Midbrain (tissue), 1 donor: ENCODE measurements at places on chromosomes 1 and 21.

GRCh38 chr1:155479205-155479604, 83.4 kb downstream of the ASH1L start:
- no peak for DNase-seq

DNA sequence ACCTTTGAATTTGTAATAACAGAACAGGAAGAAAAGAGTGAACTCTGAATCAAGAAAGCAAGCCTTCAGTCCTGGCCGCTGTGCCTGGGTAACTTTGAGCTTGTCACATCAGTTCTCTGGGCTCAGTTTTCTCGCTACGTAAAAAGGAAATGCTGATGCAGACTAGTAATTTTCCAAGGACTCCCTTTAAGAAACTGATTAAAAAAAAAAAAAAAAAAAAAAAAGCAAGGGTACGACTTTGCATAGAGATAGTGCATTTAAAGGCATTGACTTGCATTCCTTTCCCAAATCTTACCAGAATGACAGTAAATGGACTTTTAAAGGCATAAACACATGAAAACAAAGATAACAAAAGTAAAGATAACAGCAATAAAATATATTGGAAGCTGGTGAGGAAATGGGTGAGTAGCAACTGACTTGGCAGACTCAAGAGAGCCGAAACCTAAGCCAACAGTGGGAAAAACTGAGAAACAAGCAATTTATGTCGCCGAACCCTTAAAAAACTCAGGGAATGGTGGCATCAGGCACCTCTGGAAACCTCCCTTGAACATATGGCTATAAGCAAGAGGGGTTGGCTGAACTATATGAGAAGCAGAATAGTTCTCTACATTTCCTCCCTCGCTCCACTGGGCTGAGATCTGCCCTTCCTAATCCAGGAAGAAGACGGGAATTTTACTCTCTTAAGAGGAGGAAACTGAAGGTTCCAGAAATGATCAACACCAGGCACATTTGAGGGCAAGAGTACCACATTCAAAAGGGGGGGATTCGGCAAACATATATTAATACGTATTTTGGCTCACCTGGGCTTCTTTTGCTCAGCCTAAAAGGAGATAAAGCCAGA, 189.2 kb downstream of the CDC7 start:
- DNase-seq, result no peak

GRCh38 chr1:226111883-226112261, 49.4 kb downstream of the H3-3A start:
- peak; percentile 30 for DNase-seq

GRCh38 chr1:200226268-200226968, 183.4 kb downstream of the ZNF281 start:
- DNase-seq, result no peak

- DNase-seq, result no peak
Observed at GRCh38 chr1:12473596-12474362, 144.2 kb downstream of the DHRS3 start.

GRCh38 chr1:97451046-97451826, 469.6 kb downstream of the DPYD start:
- DNase-seq, result no peak

DNA sequence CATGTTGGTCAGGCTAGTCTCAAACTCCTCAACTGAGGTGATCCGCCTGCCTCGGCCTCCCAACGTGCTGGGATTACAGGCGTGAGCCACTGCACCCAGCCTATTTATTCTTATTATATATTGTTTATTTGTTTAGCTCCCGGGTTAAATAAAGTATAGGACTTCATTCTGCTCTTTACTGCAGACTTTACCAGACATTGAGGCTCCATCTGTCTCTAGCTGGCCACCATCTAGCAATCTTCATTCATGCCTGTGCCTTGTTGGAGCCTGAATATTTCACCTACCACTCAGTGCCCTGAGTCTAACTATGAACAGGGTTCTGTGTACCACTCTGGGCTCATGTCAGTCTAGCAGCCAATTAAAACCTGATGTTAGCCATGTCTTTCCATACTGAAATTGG, 2.1 kb upstream of the DDAH1 start:
- no peak for DNase-seq

- DNase-seq, result no peak
Observed at GRCh38 chr1:6667139-6667538, 34.5 kb downstream of the DNAJC11 start.

- DNase-seq, result no peak
Observed at GRCh38 chr21:44089001-44089911, 17.9 kb upstream of the PWP2 start.

DNA sequence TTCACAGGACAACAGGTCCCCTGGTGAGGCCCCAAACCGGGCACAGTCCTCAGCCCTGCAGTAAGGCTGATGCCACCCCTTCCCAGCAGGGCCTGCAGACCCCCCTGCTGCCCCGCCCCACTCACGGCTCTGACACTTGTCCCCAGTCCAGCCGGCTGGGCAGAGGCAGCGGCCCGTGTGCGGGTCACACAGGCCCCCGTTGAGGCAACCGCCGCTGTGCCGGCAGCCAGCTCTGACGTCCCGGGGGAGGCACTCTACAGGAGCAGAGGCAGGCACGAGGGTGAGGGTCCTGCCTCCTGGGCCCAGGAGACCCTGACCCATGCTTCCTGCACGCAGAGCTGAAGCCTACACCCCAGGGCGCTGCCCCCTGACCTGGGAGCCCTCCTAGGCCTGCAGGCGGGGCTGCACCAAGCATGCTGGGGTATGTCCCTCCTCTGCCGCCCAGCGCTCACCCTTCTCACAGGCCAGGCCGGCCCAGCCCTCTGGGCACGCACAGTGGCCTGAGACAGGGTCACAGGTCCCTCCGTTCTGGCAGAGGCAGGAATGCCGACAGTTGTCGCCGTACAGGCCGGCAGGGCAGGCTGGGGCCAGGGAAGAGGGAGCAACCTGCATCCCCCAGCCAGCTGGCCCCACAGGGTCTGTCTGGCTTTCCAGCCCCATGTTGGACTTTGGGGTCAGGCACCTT, 43.9 kb downstream of the ARHGEF16 start:
- DNase-seq, result no peak

- no peak for DNase-seq
Observed at GRCh38 chr1:10431070-10431730, 967 bp downstream of the CENPS start.

- DNase-seq, result no peak
Observed at GRCh38 chr1:109794319-109795132, 30.8 kb upstream of the EPS8L3 start.

DNA sequence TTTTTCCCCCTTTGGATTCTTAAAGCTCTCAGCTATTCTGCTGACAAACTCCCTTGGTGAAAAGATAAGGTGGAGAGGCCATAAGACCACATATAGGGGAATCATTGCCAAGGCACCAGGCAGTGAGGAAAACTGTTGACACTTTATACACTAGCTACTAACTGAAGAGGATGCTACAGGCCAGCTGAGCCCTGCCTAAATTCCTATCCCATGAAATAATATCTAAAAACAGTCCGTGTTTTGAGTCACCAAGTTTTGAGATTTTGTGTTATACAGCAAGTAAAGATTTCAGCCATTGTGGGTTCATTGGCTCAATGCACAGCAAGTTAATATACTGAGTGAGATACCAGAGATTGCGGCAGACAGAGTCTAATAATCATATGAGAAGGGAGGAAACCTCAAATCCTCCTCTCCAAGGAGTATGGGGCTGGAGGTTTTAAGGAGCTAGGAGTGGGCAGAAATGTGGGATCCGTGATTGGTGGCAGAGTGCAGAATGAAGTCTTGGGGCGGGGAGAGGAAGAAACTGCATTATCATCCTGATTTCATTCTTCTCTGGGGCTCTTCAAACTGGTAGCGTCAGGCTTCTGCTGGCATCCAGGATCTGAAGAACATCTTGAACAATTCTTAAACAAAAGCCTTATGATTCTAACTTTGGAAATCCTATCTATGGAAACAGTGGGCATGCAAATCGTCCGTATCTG, 9.2 kb downstream of the CLDN8 start:
- DNase-seq, result no peak

DNA sequence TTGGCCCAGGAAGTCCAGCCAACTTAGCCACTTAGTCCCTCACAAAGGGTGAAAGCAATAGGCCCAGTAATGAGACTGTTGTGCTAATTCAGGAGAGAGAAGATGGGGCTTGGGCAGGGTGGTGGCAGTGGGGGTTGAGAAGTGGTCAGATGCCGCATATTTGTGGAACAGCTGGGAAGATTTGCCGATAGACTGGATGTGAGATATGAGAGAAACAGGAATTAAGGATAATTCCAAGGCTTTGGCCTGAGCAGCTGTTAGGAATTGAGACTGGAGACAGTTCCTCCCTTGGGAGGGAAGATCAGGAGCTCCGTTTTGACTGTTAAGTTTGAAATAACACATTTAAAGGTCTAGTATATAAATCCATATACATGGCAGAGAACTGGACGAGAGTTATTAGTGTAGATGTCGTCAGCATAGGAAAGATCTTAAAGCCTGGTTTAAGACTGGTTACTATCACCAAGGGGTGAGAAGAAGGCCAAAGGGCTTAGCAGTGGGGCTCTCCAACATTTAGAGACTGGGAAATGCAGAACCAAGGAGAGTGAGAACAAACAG, 323.7 kb upstream of the FAM78B start:
- no peak for DNase-seq

GRCh38 chr1:113389359-113389952, 859 bp upstream of the MAGI3 start:
- DNase-seq, result no peak

- no peak for DNase-seq
Observed at GRCh38 chr1:97567000-97567749, 353.7 kb downstream of the DPYD start.

DNA sequence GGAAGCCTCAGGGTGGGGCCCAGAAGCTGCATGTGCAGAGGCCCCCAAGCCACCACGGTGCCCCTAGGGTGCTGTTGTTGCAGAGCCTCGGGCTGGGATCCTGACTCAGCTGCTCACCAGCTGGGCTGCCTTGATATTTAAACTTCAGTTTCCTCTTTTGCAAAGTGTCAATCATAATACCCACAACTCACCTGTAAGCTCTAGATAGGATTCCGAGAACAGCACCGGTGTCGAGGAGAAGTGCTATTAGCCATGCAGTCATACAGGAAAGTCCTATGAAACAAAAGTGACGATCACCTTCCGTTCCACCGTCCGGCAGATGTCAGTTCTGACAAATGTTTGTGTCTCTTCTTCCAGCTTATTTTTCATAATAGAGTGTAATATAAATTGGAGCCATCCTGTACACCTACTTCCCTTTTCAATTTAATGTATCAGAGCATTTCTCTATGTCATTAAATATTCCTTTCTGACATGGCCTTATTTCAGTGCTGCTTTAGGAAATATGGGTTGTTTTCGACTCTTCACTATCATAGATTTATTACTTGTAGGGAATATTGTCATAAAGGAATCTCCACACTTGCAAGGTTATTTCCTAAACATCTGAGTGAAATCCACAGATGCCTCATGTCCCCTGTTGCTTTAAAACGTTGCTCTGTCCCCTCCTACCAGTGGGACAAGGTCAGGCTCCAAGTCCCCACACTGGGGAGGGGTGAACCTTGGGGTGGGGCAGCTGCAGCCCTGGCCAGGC, 100.8 kb downstream of the SIK1 start:
- DNase-seq, result no peak

DNA sequence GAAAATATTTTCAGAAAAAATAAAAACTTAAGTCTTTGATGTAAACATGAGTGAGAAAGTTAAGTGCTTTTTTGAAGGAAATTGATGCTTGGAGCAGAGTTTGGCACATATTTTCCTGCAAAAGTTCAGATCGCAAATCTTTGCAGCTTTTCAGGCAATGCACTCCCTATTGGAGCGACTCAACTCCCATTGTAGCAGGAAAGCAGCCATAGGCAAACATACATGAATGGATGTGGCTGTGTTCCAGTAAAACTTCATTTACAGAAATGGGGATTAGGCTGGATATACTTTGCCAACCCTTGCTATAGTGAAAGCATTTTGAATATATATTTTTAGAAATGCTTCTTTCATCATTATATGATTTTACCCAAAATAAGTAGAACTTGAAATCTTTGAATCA, 8.1 kb downstream of the AGL start:
- no peak for DNase-seq

DNA sequence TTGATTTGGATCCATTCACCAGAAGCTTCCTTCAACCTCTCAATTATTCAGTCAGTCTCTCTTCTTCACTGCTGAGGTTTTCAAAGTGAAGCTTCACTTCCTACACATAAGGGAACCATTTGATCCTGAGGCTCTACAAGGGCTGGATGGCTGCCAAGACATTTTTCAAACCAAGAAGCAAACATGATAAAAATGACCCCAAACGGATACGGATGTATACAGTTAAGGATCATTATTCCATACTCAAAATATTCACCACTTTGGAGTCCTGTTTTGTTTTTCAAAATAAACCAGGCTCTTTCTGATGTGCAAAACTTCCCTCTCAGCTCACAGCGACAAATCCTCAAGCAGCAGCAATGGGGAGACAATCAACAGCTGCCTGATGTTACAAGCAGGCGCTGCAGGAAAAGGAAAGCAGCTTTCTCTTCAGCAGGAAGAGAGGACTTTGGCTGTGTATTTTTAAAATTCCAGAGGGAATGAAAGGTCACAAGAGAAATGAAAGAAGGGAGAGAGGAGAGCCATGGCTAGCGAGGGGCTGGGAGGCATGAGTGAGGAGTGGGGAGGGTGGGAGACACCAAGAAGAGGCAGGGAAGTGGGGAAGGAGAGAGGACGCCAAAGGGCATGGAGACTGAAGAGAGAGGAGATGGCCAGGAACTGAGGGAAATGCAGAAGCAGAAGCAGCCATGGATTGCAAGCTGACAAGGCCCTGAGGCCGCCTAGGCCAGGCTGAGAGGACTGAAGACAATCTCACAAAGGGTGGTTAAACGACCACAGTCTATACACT, 145.4 kb downstream of the SLC45A1 start:
- DNase-seq, result peak; percentile 61

GRCh38 chr1:154725865-154726264, 117.9 kb upstream of the ADAR start:
- DNase-seq, result no peak

GRCh38 chr1:22676916-22677583, 24.0 kb downstream of the C1QB start:
- DNase-seq, result no peak

GRCh38 chr1:227776331-227776771, 39.1 kb upstream of the PRSS38 start:
- DNase-seq, result no peak

GRCh38 chr1:5982868-5983267, 9.4 kb downstream of the NPHP4 start:
- no peak for DNase-seq
